NCI-H774 (cell line): ENCODE measurements at places on chromosomes 11 and 22.

- no peak for DNase-seq
These were observed 7.4 kb downstream of the ZDHHC5 start for GRCh38 chr11:57675176-57675941.

GRCh38 chr11:72394416-72394815, 39.9 kb downstream of the CLPB start:
- no peak for DNase-seq

DNA sequence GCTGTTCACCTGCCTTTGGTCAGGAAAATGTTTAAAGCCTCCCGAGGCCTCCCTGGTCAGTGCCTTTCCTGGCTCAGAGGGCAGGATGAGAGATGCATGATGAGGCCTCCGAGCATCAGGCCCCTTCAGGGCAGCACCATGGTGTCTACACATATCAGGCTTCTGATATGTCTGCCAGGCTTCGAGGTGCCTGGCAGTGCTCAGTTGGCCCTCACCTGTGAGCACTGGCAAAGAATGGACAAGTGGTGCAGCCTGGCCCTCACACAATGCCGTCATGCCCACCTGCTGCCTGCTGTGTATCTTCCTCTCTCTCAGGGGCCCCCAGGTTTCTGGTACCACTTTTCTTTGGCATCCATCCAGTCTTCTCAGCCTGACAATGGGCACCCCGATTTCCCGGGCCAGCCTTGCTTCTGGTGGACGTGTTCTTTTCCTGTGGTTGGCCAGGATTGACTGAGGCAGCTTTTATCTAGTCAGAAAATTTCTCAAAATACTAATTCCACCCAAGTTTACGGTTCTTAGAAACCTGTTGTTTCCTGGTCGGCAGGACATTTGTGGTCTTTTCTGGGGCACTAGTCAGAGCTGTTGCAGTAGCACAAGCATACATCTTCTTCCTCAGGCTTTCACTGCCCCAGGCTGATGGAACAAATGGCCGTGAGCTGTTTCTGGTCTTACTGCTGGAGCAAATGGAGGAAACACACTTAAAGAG, 76.8 kb upstream of the SUSD2 start:
- no peak for DNase-seq

- no peak for DNase-seq
These were observed 4.6 kb upstream of the ACRV1 start for GRCh38 chr11:125685228-125685627.

DNA sequence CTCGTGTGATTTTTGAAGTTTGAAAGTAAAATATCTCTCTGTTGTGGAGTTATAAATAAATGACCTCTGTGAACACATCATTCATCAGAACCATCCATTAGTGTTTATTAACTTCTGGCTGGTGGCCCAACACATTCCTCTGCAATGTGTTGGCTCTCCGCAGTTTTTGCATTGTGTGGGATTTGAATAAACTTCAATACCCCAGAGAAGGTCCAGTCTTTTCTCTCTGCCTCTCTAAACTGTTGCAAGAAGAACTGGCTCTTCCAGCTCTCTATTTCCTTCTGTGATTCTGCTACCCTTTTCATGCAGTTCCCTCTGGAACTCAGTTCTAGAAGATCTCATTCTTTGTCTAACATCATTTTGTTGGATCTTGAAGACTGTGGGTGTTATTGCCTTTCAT, 125.0 kb upstream of the ARHGAP42 start:
- no peak for DNase-seq

- no peak for DNase-seq
These were observed 21.5 kb downstream of the TCF20 start for GRCh38 chr22:42248995-42249394.

- peak; percentile 25 for DNase-seq
These were observed 13.3 kb downstream of the RSPH14 start for GRCh38 chr22:23128269-23129108.

- no peak for DNase-seq
These were observed 170.4 kb downstream of the DSCAML1 start for GRCh38 chr11:117626576-117626975.
